ENCODE measurements at places on chromosomes 6 and 20.

GRCh38 chr20:5061213-5061612 lies 58.5 kb downstream of the PCNA start:
- no peak for DNase-seq

DNA sequence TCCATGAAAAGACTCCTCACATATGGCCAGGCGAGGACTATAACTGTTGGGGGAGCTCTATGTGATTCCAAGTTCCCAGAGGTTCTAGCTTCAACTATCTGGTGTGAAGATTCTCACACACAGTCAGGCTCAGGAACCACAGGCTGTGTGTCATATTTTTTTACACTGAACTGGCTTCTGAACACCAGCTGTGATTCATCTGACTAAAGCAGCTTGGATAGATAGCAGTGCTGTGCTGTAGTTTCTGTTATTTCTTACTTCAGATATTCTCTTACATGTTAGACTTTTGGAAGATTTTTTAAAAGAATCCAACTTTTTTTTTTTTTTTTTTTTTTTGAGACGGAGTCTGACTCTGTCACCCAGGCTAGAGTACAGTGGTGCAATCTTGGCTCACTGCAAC lies 140.7 kb upstream of the MCHR2 start:
- no peak for DNase-seq

GRCh38 chr6:160263196-160263939 lies 4.7 kb upstream of the SLC22A2 start:
- DNase-seq = no peak

- DNase-seq = no peak
These were observed 241.8 kb upstream of the MMS22L start for GRCh38 chr6:97524811-97525210.
